Pancreas (tissue), 10 donors: ENCODE measurements at places on chromosomes 5 and 9.

DNA sequence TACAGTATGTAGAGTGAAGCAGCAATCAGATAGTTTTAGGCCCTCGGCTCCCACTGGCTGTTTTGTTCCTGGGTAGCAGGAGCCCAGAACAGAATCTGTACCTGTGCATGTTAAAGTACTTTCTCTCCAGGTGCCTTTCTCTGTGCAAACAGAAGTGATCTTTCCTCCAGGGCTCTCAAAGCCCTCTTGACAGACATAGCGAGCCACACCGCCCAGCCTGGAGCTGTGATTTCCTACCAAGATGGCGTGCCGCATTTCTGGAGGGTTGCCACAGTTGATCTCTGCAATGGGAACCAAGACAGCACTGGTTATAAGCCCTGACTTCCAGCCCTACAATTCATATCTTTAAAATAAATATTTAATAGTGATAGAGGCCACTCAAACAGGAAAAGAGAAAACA, 50.9 kb downstream of the SUSD1 start:
- DNase-seq = peak; percentile 41

- no peak for DNase-seq
Measured at GRCh38 chr5:25701936-25702335, 1057.2 kb upstream of the CDH10 start.

DNA sequence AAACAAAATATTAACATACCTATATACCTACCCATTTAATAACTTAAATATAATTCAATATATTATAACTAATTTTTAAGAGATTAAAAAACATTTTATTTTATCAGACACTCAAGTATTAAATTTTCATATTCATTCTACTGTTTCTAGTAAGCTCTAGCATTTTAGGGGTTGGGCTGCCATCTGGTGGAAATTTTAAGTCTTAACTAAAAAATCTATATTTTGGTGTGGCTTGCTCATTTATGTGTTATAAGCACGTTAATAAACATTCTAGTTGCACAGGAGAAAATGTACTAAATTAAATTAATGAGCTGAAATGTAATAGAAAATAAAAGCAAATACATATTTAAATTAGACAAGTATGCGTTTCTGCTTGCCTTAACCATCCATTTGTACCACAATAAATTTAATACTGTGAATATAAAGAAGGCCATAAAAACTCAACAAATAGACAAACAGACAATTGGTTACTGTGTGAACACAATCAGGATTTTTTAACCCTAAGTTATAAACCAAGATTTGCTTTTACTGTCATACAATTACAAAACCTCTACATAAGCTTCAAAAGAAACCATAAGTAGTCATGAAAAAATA, 1728.3 kb upstream of the CDH9 start:
- DNase-seq = no peak

DNA sequence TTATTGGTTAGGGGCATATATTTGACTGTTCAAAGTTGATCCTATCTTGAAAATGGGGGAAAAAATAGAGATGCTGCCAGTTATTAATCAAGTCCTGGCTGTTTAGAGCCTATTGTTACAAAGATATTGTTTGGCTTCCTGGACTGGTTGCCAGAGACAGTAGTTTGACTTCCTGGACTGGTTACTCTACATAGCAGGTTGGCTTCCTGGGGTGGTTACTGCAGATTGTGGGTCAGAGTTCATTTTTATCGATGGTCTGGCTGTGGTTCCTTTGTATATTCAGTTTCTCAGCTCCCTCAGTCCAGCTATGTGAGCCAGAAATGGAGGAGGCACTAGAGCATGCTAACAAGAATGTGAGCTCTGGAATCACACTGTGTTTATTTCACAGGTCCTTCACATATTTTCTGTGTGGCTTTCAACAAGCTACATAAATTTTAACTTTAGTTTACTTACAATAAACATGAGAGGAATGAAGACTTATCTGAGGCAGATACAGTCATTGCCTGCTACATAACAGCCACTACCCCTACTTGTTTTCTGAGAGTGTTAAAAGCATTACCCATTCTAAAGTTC, 137.6 kb downstream of the TRPM3 start:
- DNase-seq = no peak

GRCh38 chr5:44808435-44809214, at the start of gene MRPS30:
MRPS30 (plus strand) TSS chr5:44808947; CDS start chr5:44808963, 16 bp downstream.
- peak; percentile 96 for DNase-seq

DNA sequence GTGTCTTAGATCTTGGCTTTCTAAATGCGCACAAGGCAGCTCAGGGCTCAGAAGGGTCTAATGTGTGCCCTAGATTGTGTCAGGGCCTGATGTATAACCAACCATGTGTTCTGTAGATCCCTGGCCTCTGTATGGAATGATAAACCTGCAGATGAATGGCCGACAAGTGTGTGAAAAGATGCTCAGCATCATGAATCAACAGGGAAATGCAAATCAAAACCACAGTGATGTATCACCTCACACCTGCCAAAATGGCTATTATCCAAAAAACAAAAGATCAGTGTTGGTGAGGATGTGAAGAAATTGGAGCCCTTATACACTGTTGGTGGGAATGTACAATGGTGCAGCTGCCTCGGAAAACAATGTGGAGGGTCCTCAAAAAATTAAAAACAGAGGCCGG, 489.8 kb downstream of the SEMA5A start:
- no peak for DNase-seq

DNA sequence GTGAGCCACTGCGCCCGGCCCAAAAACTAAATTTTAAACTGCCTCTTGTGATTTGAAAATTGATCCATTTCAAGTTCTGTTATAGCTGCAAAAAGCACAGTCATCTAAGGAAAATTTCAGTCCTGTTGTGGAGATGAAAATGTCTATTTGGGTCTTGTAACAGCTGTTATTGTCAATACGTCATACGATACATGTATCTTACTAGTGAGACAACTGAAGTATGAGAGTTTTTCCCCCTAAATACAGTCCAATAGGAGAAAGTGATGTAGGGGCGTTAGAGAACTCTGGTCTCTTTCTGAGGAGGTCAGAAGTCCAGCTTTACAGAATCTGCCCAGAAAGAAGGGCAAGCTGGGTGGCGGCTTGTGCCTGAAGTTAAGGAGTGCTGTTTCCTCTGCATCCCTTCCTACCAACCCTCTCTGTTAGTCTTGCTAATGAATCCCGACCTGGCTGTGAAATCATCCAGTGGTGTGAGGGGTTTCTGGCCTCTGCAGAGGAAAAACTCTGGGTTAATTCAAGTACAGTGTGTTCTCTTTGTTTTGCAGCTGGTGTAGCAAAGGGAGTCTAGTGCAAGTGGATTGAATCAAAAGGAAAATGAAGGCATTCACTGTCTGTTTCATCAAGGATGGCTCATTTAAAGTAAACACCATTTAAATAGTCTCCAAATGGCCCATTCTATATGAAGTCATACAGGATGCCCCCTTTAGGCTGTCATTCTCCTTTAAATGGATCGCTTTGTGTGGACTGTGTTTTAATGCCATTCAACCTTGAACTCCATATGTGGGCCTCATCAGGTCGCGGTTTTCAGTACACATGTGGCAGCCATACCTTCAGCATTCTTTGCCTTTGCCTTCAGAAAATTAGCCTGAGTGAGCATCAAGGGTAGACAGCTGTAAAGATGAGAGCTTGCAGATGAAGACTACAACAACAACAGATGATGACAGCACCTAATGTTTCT, 59.0 kb downstream of the AOPEP start:
- no peak for DNase-seq

- no peak for DNase-seq
Measured at GRCh38 chr9:136220017-136220729, 15.2 kb upstream of the LHX3 start.

GRCh38 chr5:73448463-73449136, at the start of gene FOXD1:
FOXD1 (minus strand) TSS chr5:73448777; CDS start chr5:73448362, 415 bp downstream.
- DNase-seq = peak; percentile 81

DNA sequence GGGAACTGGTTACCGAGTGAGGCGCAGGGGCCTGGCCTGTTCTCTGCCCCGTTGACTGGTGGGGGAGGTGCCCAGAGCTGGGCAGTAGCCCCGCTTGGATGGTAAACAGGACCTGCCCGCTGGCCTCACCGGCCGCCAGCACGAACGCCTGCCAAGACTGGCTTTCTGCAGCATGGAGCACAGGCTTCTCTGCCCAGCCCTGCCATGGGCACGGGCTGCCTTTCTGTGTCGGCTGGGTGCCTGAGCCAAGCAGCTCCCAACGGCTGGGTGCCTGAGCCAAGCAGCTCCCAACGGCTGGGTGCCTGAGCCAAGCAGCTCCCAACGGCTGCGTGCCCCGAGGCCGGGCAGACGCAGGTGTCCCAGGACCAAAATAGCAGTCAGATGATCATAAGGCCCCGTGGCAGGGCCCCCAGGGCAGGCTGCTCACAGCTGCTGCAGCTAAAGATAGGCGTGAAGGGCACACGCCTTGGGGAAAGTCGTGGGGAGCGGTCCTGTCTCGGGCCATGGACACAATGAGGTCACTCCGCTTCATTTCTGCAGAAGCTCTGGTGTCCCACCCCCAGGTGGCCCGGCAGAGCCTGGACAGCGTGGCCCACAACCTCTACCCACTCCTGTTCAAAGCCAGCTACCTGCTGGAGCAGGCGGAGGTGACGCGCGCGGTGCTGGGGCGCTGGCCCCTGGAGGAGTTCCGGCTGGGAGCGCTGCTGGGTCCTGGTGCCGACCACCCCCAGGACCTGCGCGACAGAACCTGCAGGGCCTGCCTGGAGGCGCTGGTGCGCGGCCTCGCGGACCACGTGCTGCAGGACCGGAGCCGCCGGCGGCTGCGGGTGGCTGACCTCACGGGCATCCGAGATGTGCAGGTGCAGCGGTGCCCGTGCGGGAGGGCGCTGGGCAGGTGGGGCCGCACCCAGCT, at the start of gene LRRC14B:
Gene LRRC14B (plus strand): TSS at position 460 of the 913 bp plus-strand sequence. CDS start 44 bp downstream, at position 504.
- peak; percentile 65 for DNase-seq

DNA sequence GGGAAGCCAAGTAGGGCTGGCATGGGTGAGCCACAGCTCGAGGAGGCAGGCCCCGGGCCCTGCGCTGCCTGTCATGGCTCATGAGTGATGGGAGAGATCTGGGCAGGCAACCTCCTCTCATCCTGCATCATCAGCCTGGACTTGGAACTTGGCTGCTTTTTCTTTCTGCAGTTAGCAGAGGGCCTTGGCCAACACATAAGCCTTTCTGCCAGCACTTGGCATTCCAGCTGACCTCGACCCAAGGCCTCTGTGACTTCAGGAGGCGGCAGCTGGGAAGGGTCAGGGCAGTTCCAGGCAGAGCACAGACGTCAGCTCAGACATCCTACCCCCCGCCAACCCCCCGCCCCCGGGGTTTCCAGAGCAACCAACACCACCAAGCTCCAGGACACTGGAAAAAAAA, 7.6 kb downstream of the S1PR3 start:
- DNase-seq = no peak

- DNase-seq = no peak
Measured at GRCh38 chr5:151742870-151743294, 15.5 kb downstream of the ATOX1 start.

GRCh38 chr5:151110122-151110681, 29.4 kb upstream of the TNIP1 start:
- DNase-seq = no peak

GRCh38 chr5:103951776-103952175, 389.2 kb upstream of the NUDT12 start:
- DNase-seq = no peak

GRCh38 chr9:88936668-88937067, 54.6 kb upstream of the S1PR3 start:
- DNase-seq = no peak

DNA sequence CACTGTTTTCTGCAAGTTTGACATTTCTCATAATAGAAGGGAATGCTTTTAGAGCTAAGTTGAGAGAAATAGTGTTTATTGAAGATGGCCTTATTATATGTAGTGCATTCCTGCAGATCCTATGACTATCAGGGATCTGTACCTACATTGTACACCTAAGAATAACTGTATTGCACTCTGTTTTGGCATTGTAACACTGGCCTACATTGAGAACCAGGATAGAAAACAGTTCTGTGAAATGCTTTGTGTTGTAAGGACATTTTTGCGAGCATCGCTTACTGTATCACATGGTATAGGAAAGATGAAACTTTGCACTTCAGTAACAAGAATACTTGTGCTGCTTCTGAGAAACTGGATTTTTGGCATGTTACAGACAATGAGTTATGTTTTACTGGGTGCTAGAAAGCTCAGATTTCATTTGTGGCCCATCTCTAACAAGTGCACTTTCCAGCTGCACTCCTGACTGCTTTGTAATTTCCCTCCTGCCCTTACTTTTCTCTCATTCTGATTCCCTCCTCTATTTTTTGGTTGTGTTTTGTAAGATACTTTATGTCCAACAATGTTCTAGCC, 30.6 kb downstream of the C9orf85 start:
- DNase-seq = no peak

- no peak for DNase-seq
Measured at GRCh38 chr5:72722792-72723452, 93.5 kb upstream of the TNPO1 start.

DNA sequence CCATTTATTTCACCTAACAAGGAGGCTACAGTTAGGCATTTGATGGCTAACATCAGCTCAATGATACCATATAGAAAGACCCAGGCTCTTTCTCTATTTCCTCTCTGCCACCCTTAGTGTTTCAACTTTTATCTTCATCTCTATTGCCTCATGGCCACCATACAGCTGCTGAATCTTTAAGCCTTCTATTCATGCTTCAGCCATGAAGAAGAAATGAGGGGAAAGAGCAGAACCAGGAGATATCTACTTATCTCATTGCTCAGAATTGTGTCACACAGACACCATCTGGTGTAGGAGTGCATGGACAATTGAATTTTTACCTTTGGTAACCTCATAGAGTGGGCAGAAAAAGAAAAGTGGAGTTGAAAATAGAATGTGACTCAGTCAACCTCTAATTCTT, 6.7 kb downstream of the GAPT start:
- no peak for DNase-seq

- DNase-seq = peak; percentile 30
Measured at GRCh38 chr9:135088348-135088978, 995 bp downstream of the OLFM1 start.

- DNase-seq = no peak
Measured at GRCh38 chr5:58872670-58873273, 289.9 kb downstream of the RAB3C start.

GRCh38 chr5:122352331-122352730, 40.3 kb downstream of the SNCAIP start:
- no peak for DNase-seq

- no peak for DNase-seq
Measured at GRCh38 chr9:87223392-87224246, 274.0 kb upstream of the DAPK1 start.

- DNase-seq = peak; percentile 74
Measured at GRCh38 chr9:613771-614347, 227.6 kb upstream of the DMRT1 start.

DNA sequence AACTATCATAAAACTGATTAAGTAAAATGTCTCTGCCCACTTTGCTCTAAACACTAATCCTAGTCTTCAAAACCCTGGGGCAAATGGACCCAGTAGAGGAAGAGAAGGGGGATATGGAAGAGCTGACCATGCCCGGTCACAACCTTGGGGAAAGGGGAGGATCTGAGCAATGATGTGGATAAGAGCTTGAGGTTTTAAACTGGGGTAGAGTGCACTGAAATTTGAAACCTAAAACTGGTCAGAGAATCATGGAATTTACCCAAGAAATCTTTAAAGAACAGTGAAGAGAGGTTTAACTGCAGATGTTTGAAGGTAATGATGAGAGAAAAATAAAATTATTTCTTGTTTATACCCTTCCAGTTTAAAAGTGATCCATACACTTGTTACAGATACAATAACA, 110.8 kb downstream of the MRPS30 start:
- DNase-seq = no peak
